ENCODE measurements at places on chromosomes 5 and 9.

DNA sequence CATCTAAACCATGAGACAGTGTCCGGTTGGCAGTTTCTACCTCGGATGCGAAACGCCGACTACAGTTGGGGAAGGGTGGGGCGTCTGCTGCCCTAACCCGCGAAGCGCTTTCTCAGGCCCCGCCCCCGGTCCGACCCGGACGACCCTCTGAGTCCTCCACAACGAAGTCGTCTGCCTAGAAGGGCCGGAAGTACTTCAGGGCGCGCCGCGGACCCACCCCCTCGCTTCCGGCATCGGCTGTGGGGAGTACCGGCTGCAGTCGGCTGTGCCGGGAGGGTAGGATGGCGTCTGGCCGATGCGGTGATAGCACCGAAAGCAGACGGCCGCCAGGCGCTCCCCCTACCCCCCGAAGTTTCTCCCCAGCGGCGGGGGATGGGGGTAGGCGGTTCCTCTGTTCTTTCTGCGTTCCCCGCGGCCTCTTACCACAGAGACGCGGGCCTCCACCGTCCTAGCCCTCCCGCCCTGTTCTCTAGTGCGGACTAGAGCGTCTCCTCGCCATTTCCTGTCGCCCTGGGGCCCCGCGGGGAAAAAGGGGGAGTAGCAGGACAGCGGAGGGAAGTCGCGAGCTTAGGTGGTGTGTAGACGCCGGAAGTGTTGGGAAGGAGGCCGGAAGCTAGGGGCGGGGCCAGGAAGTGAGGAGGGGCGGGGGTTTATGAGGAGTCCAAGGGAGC, at the start of gene TRIM41:
TSS of gene TRIM41 (plus strand) at position 224 of the 671 bp plus-strand sequence. CDS start 719 bp downstream, outside the sequence.
- DNase-seq, result peak; percentile 86

- no peak for DNase-seq
These were observed 91.7 kb upstream of the SLCO6A1 start for GRCh38 chr5:102590467-102590866.

DNA sequence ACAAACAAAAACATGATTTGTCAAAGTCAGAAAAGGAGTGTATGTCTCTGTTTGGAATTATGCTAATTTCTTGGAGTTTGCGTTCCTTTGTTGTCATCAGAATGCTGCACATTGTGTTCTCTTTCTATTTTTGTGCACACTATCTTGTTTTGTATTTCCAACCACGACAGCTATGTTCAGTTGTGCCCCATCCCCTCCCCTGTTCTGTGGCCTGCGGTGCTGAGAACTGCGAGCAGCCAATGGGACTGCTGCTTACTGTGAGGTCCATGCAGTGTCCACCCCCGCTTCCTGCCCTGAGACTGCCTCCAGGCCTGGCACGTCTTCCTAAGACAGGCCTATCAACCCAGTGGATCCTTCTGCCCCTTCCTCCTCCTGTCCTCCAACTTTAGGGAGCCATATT, 76.8 kb downstream of the PALM2AKAP2 start:
- DNase-seq, result no peak

GRCh38 chr9:3931996-3932906, 367.6 kb downstream of the GLIS3 start:
- DNase-seq, result no peak

DNA sequence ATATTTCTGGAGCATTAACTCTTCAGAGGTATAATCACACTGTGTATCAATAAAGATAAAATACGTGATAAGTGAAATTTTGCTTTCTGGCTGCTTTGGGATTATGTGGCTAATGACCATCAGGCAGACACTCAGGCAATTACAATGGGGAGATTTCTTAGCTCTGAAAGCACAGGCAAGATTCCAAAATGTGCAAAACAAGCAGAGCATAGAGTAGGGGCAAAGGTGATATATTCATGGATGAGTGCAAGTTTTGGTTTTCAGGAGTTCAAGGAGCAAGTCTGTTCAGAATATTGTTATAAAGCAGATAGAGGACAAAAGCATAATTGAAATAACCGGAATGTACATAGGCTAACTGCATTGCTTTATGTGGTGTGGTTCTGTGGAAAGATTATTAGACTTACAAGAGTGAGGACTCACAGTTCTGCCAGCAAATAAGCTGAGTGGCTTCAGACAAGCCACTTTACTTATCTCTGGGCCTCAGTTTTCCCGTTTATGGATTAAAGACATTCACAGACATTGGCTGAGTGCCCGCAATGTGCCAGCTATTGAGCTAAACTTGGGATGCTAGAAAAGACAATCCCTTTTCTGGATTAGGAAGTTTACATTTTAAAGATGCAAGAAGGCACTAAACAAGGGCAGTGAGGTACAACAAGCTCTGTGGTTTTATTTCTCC, 945.6 kb upstream of the ARRDC3 start:
- DNase-seq, result no peak

DNA sequence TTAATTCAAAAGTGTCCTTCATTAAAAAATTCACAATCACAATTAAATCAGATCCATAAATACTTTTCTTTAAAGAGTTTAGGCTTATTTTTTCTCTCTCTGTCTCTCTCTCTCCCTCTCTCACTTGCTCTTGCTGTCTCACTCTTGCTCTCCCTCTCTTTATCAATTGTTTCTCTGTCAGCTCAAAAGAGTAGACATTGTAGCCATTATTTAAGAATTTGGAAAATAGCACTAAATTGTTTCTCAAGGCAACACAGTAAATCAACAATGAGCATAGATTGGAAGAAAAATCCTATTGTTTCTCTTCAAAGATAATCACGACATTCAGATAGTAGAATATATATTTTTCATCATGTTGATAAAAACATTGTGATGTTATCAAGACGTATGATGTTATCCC, 1114.0 kb downstream of the PTPRD start:
- no peak for DNase-seq

GRCh38 chr9:72038408-72038807, 22.0 kb downstream of the C9orf57 start:
- DNase-seq, result no peak

DNA sequence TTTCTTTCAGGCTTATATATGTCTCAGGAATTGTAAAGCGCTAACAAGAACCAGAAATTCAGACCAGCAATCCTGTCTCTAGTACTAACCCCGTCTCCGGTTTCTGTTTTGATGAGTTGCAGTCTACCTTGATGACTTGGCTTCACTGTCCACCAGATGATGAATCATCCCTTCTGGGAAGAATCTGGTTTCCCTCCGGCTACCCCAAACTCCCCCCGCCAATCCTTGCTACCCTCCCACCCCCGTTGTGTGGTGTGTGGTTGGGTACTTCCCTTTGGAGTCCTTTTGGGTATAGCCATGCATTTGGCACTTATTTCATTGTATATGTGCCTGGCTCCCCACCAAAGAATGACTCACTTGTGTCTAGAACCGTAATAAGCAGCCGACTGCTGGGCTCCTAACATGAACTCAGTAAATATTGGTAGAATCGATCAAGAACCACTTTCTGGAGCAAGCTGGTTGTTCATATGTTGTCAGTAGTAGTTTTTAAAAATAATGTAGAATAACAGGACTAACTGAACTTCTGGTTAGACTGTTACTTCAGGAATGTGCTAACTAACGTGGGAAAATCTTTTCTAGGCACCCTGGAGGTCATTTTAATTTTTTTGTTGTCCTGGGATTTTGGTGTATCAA, 8.3 kb upstream of the TGFBI start:
- peak; percentile 97 for DNase-seq

DNA sequence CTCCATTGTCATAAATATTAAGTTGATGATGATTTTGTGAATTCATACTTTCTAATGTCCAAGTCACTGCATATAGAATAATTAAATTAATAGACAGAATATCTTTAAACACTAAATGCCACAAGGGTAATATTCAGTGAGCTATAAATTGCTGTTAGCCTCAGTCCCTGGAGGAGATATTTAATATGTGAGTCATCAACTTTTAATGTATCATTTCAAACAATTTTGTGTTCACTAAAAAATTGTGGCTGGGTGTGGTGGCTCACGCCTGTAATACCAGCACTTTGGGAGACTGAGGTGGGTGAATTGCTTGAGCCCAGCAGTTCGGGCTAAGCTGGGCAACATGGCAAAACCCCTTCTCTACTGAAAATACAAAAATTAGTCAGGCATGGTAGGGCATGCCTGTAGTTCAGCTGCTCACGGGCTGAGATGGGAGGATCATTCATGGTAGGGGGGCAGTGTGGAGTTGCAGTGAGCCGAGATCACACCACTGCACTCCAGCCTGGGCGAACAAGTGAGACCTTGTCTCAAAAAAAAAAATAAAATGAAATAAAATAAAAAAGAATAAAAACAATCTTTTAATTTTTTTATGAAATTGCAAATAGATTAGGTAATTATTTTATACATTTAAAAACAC, 717.3 kb upstream of the CHD1 start:
- no peak for DNase-seq

DNA sequence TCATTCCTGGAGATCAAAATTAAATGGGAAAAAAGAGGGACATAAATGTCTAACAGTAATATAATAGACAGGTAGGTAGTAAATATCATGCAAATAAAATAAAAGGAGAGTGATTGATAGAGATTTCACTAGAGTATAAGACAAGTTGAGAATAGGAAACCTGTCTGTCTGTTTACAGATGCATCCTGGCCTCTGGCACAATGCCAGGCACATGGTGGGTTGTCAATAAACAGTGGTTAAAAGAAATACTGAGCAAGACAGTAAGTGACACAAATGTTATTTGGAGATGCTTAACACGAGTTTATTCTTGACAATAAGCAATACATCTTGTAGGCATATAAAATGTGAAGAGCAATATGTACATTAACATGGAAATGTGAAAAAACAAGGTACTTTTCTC, 33.3 kb downstream of the RICTOR start:
- no peak for DNase-seq

DNA sequence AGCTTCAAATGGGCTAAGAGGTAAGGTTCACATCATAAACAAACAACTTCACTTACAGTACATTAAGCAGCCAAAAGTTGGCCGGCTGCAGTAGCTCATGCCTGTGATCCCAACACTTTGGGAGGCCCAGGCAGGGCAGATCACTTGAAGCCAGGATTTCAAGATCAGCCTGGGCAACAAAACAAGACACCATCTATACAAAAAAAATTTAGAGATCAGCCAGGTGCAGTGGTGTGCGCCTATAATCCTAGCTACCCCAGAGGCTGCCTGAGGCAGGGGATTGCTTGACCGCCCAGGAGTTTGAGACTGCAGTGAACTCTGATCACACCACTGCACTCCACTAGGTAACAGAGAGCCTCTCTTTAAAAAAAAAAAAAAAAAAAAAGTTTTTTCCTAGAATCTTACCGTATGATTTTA, 16.9 kb downstream of the UBTD2 start:
- DNase-seq, result no peak

GRCh38 chr5:179867079-179867465, 8.5 kb upstream of the MRNIP start:
- DNase-seq, result no peak

DNA sequence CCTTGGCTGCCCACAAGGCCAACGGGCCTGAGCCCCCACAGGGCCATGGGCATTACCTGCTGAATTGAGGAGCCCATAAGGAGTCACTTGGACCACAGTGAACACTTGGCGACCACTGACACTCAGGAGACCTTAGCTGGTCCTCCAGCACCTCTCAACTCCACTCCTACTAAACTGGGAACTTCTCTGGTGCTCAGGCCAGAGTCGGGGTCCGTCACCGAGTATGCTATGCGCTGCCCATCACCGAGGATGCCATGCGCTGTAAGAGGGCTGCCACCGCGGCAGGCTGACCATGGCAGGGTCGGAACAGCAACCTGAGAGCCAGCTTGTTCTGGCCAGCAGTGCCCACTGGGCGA, 600 bp upstream of the SQSTM1 start:
- no peak for DNase-seq

GRCh38 chr9:91494751-91495150, 71.1 kb upstream of the NFIL3 start:
- no peak for DNase-seq

DNA sequence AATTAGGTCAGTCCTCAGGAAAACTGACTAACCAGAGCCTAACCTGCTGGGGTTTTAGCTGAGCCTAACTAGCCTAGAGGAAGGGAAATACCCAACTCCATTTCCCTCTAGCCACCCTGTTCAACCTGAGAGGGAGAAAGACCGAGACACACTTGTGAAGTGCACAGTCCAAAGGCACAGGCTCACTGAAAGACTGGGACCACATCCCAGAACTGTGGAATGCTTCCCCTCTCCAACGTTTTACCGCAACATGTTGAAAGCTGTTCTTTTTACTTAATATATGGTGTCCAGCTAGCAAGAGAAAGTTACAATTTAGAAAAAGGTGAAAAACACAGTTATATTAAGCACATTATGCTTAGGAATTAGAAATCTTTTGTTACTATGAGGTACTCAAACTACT, 76.8 kb upstream of the SIMC1 start:
- DNase-seq, result no peak

DNA sequence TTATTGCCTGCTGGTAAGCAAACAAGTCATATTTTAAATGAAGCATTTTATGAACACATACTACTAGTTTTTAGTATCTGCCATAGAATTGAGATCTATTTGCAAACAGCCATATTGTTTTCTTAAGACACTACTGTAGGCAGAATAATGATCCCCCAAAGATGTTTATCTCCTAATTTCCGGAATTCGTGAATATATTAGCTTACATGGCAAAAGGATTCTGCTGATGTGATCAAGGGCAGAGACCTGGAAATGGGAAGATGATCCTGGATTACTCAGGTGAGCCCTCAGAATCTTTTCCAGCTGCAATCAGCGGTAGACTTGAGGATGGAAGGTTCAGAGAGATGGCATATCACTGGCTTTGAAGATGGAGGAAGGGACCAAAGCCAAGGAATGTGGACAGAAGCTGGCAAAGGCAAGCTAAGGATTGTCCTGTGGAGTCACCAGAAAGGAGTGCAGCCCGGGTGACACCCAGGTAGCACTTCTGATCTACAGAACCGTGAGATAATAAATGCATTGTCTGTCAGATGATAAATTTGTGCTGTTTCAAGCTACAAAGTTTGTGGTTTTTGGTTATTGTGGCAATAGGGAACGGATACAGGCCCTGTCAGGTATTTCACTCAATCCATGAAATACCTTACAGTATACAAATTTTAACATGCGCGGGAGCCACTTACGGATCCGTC, 1.0 kb upstream of the ERCC6L2 start:
- DNase-seq, result no peak

DNA sequence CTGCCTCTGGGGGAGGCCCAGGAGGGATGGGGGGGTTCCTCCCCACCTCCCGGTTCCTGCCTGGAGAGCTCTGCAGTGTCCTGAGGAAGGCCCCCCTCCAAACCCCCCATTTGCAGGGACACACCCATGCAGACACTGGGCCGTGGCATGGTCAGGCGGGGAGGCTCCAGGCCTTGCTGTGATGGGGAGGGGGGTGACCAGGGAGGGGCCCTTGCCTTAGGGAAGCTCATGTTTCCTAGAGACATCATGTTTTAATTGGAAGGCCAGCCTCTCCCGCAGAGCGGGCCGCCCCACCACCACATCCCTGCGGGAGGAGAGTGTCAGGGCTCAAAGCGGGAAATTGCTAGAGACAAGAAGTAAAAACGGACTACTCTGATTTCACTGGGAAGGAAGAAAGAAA, 12.0 kb downstream of the PRRX2 start:
- no peak for DNase-seq

DNA sequence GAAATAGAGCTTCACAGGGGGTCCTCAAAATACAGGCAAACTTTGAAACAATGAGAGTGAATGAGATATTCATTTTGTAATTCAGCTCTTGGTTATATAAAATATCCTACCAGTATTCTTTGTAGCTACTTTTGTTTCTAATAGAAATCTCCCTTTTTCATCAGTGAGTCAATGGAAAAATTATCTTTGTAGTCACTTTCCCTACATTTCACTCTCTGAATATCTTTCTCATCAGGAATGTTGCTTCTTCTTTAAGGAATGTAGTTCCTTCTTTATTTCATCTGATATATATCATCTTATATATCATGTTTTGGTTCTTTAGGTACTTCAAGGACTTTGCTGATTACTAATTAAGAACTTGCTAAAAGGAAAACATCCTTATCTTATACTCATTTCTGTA, 280.3 kb upstream of the NUDT12 start:
- DNase-seq, result no peak

Data from AG04449 (cell line).